Mucosa of descending colon (tissue), 3 donors: ENCODE measurements at places on chromosomes 1 and 21. TPM values are rescaled to one million over a fixed set of nuclear protein-coding genes. Genes with fewer than 3 reads are reported as not detected.

Gene GPR153
- total RNA-seq, result 20.2 TPM

Gene MORN1
- 13.4 TPM for total RNA-seq

Gene PLA2G2F
- total RNA-seq, result 0.12 TPM

Gene ERG
- total RNA-seq, result 4.3 TPM

Gene METTL13
- total RNA-seq, result 25.9 TPM

Gene TAS1R2
- not detected for total RNA-seq

Gene CD84
- total RNA-seq, result 3.8 TPM

Gene ITGB2
- total RNA-seq, result 52.3 TPM

Gene SLAMF9
- not detected for total RNA-seq

Gene TMEM269
- not detected for total RNA-seq

Gene SEMA6C
- 1.9 TPM for total RNA-seq

Gene SPRR2A
- total RNA-seq, result not detected

Gene SPRR2E
- total RNA-seq, result not detected

Gene EPHA10
- total RNA-seq, result 66.0 TPM

GRCh38 chr1:217067642-217068041 lies 344.4 kb upstream of the ESRRG start:
- no peak for DNase-seq

GRCh38 chr1:234435620-234436019 lies 43.4 kb downstream of the TARBP1 start:
- no peak for DNase-seq

- DNase-seq, result no peak
Measured at GRCh38 chr1:53657891-53658396, 81.0 kb downstream of the GLIS1 start.

- no peak for DNase-seq
Measured at GRCh38 chr1:1857096-1857703, 33.7 kb downstream of the GNB1 start.

- peak; percentile 97 for DNase-seq
Measured at GRCh38 chr1:38873027-38873969, at the start of gene MYCBP. TSS of gene MYCBP (minus strand) at chr1:38873348. CDS start at chr1:38873305, 43 bp downstream.

GRCh38 chr1:167689567-167689920 lies 32.2 kb upstream of the MPZL1 start:
- DNase-seq, result no peak

DNA sequence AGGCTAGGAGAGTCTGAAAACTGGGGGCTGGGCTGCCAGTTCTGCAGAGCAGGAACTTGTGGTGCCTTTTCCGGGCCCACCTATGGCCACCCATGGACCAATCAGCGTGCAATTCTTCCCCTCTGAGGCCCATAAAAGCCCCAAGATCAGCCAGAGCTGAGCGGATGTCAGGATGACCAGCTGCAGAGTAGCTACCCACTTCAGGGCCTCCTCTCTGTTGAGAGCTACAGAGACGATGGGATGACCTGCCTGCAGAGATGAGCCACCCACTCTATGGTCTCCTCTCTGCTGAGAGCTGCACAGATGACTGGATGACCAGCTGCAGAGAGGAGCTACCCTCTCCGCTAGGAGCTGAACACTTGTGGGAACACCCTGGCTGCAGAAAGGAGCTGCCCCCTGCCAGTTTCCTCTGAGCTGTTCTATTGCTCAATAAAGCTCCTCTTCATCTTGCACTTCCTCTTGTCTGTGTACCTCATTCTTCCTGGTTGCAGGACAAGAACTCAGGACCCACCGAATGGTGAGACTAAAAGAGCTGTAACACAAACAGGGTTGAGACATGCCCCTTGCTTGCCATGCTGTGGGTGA lies 12.8 kb upstream of the AADACL4 start:
- DNase-seq, result no peak

DNA sequence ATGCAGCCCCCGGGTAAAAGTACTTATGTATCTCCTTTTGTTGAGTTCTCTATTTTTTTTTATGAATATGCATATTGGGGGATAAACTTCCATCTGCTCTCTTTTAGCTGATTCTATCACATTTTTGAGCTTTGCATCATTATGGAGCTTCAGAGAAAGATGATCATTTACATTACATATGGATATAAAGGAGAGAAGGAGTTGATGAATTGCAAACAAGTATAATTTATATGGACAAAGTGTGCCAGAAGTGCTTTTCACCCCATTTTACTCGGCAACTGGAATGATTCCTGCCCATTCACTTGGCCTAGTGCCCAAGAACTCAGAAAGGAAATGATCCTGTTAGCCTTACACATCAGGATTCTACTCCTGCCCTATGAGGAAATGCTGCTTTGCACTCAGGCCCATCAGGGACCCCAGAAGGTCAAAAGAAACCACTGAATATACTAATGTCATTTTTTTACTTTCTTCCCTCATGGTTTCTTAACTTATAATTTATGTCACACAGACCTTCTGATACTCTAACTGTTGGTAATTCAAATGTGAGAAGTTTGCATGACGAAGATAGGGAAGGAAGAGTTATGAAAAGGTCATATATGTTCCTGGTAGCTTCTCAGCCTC lies 65.6 kb downstream of the SAMSN1 start:
- no peak for DNase-seq

GRCh38 chr21:40620386-40621145 lies 226.4 kb downstream of the DSCAM start:
- no peak for DNase-seq

DNA sequence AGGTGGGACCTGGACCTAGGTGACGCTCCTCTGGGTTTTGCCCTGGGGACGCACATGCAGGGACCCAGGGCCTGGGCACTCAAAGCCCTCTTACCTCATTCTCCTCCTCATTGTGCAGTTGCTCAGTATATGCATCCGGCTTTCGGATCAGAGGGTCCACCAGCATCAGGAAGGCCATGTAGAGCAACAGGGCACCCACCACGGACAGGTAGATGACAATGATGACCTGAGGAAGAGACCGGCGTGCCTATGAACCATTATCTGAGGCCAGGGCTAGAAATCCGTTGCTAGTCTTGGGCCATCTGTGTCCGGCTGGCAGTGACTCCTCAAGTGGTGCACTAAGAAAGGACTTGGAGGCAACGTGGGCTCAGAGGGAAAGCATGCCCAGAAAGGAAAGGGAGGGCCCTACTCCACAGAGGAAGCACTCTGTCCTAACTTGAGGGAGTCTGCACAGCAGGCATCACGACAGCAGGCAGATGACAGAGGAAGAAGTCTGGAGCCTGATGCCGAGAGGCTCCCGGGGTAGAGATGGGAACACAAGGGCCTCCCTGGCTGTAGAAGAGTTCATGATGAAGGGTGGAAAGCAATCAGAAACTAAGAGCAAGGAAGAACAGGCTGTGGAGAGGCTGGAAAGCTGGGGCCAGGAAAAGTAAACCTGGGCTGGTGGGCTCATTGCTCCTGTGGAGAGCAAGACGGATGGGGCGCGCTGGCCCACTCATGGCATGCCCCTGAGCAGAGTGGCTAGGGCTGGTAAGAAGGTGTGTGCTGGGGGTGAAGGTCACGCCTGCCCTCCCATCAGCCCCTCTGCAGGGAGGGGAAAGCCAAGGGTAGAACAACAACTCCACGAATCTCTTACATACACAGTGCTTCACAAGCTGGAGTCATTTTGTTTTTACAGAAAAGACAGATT lies 10.3 kb downstream of the TMEM9 start:
- DNase-seq, result no peak

DNA sequence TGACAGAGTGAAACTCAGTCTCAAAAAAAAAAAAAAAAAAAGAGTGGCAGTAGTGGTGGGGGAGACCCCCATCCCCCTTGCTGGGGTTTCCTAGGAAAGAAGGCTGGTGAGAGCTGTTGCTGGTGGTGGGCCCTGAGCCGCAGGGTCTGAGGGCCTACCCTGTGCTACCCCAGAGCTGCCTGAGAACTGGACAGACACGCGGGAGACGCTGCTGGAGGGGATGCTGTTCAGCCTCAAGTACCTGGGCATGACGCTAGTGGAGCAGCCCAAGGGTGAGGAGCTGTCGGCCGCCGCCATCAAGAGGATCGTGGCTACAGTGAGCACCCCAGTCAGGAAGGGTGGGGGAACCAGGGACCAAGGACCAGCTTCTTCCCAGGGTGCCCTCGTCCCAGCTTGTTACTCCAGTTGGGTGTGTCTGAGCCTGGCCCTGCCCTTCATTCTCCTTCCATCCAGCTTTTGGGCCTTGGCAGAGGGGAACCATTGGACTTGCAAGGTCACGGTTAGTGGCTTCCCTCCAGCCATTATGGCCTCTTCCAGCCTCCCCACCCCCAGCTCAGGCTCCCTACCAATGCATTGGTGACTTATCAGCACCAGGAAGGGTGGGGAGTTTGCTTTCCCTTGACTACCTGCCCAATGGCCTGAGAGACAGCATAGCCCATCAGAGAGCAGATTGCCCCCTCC lies 10.5 kb downstream of the LDLRAP1 start:
- DNase-seq, result no peak

DNA sequence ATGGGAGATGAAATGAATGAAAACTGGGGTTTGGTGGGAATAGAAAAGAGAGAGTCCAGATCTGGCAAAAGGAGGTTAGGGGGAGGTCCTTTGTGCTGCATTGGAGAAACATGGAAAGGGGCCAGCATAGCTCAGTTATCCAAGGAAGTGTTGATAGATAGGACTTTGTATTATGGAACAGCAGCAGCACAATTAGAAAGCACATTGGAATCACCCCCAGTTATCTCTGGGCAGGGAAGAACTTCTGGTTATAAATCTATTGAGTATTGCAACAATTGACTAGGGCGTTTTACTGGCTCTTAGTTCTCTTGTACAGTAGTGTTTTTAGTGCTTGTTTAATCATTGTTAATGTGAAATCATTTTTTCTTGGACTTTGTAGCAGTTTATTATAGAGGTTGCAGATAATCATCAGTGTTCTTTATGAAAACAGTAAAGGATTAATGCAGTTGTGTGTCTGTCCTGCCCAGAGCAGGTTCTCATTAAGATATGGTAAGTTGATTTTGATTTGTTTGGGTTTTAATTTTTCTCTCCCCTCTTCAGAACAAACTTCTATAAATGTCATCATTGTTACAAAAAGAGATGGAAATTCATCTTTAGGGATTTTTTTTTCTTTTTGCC lies 76.6 kb downstream of the NR5A2 start:
- no peak for DNase-seq

DNA sequence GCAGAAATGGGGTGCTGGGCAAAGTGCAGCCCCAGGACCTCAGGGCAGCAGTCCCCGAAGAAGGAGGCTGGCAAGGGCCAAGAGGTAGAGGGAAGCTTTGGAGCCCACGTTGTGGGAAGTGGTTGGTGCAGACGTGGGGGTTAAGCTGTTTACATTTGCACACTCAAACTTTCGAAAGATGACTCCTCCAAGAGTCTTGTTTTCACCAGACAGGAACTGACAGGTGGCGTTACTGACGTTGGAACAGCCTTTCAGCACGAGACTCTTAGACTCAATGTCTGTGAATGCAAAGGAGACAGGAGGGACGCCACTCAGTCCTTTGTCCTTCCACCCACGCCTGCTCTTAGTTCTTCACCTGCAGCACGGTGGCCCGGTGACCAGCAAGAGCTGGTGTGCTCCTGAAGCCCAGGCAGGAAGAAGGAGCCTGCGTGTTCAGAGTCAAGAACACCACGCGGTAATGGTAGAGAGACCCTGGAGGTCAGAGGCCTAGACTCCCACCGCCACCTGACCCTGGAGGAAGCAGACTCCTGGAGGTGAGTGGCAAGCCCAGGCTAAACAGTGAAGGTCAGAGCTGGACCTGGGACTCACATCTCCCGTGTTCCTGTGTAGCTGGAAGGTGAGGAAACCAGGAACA lies 15.9 kb downstream of the LYPD8 start:
- no peak for DNase-seq

- no peak for DNase-seq
Measured at GRCh38 chr21:44594406-44594916, 2.2 kb upstream of the KRTAP10-6 start.

DNA sequence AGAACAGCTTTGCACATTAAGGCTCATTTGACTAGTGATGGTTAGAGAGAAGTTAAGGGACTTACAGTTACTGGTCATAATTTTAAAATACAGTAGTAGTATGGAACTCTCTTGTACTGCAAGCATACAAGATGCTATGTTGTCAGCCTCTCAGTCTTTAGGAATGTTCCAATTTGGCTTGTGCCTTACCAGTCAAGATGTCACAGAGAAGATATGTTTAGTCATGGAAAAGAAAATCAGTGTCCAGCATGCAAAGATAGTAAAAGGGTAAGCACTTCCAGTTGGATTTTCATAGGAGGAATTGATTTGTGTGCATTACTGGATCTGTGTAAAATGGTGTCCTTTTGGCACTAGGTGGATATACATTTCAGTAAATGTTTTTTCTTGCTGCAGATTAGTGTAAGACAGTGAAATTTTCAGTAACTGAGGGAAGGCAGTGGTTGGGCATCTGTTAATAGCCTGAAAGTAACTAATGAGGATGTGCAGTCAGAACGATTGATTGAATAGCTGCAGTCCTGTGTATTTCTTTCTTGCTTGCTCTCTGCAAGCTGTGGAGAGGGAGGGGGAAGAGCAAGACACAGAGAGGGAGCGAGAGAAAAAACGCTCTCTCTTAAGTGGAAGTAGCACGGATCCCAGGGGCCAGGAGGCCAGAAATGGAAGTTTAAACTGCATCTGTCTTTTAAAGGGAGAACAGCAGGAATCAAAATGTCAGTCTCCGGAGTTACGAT lies 108.2 kb downstream of the CLEC20A start:
- DNase-seq, result no peak

DNA sequence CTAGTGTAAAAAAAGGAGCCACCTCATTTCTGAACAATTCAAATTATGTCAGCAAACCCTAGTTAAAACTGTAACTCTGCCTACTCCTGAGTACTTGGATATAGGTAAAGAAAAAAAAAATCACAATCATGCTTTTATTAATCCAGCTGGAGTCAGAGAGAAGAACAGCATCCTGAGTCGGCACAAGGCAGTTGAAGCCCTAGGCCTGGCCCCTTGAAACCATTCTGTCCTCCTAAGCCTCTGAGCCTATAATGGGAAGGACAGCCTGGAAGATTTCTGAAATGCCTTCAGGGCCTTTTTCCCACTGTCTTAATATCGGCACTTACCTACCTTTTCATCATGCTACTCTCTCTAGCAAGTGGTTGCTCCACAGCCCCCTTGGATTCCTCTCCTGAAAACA lies 32.5 kb downstream of the CDC42BPA start:
- no peak for DNase-seq

- DNase-seq, result no peak
Measured at GRCh38 chr1:143643148-143643885, 328.5 kb downstream of the FAM72C start.

- DNase-seq, result no peak
Measured at GRCh38 chr1:170776777-170777176, 112.8 kb downstream of the PRRX1 start.

GRCh38 chr1:33256221-33256470 lies 146 bp upstream of the ZNF362 start:
- no peak for DNase-seq

GRCh38 chr1:9649769-9650168 lies 1.8 kb upstream of the PIK3CD start:
- no peak for DNase-seq

DNA sequence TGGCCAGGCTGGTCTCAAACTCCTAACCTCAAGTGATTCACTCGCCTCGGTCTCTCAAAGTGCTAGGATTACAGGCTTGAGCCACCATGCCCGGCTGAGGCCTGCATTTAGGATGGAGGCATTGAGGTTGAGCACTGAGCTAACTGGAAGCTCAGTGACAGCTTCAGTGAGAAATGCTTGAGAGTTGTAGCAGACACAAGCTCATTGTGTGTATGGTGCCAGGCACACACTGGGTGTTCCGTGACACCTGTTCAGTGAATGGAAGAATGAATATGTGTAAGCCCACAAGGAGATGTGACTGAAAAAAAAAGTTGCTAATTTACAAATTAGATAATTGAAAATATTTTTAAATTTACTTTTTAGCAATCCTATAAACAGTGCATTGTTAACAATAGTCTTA lies 21.8 kb downstream of the LURAP1 start:
- no peak for DNase-seq
